Stimulated activated CD8-positive, alpha-beta memory T cell treated with anti-CD3 and anti-CD28 coated beads, Interleukin-7, amount 100 ng/mL, for 4 hours (primary cell): ENCODE measurements at places on chromosomes 11 and 22.
A peak's percentile ranks its signal among the peaks of the same experiment; 100 is the strongest.

GRCh38 chr11:45485070-45485707, 180.2 kb downstream of the CHST1 start:
- DNase-seq, result no peak

DNA sequence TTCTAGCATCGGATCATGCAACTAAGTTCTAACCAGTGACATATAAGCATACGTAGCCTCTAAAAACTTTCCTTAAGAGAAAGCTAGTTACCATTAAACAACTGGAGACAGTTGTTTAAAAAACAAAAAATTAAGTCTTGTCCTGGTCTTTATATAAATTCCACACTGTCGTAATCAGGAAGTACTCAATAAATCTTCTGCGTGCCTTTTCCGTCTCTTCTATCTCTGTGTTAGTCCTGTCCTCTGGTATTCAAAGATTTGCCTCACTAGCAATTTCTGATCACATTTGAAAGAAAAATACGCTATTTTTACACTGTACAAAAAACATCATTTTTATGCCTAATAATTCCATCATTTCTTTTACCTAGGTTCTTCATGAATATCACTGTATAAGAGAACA, 10.0 kb upstream of the SLC25A17 start:
- no peak for DNase-seq

DNA sequence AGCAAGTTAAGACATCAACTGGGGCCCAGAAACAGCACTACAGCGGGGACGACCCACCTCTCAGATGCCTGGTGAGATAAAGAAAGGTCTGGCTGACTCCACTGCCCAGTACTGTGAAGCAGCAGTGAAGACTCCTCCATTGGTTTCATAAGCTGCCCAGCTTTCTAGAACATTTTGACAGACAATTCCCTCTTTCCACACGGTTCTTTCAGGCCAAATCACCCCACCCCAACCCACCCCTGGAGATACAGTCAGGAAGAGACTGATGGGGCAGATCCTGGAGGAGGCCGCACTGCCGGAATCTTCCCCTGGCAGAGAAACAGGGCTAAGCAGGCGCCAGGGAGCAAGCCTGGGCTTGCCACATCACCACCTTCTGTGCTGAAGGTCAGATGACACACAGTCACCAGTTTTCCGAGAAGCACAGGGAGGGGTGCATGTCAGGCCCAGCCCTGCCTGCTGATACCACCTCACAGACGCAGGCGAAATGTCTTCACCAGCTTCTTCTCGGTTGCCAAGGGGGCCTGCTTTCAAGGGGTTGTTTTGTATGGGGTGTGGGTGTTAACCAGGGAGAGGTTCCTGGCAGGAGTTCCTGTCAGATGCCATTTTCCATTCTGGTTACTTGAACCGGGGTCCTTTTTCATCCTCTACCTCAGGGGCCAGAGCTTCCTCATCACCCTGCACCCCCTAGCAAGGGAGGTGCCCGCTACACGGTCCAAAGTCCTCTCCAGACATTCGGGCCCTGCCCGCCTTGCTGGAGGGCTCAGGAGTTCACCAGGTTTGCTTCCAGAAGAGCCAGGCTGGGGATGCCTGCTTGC, 1.4 kb upstream of the NEAT1 start:
- DNase-seq, result peak; percentile 91

DNA sequence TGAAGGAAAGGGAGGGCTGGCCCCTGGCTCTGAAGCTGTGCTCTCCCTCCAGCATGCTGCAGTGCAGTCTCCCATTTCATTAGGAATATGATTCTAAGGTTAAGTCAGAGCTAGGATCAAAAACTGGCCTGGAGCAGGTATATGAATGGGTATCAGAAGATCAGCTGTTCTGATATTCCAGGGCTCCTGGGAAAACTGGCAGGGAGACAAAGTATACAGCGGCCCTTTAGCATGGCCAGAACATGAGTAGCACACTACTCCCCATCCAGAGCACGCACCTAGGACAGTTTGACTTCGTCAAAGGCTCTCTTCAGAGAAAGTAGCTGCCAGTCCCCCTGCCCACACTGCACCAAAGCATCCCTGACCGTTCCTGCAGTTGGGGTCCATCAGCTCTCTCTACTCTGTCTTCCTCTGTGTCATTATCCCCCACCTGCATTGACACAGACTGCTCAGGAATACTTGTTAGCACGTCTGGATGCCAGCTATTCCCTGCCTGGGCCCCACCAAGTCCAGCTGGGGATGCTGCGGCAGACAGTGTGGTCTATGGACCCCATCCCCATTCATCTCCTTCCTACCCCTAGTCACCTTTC, 4.0 kb upstream of the FCHSD2 start:
- no peak for DNase-seq

GRCh38 chr11:66907751-66908630, 50.2 kb downstream of the PC start:
- no peak for DNase-seq
